ENCODE measurements at places on chromosomes 16 and 17.

- DNase-seq: no peak
These were observed 9.1 kb downstream of the PEMT start for GRCh38 chr17:17582372-17582771.

DNA sequence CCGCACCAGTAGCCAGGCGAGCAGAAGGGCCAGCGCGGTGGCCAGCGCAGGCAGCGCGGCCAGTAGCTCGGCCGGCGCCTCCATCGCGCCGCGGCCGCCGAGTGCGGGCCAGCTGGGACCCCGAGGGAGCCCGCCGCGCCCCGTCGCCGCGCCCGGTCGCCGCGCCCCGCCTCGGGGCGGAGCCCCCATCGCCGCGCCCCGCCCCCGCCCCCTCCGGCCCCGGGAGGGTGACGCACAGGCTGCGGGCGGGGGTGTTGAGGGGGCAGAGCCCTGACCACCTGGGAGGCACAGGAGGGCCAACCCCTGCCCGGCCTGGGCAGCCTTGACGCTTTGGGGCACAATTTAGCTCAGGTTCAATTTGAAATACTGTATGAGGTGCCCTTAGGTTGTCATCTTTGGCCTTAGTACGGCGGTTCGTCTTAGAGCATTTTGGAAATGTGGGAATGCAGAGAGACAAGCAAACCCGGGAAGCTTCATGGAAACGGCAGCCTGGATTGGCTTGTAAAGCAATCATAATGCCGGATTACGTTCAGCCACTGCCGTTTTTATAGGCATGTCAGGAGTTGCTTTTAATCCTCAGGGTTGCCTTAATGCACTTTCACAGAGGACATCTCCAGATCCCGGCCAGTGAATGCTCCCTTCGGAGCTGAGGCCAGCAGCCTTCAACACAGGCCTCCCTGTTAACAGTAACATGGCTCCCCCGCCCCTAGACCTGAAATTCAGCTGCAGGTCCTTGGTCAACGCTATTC lies at the start of gene MXRA7:
Gene MXRA7, minus strand, starts transcription at position 103 of the 749 bp plus-strand sequence. Its CDS starts 19 bp downstream, at position 84.
- DNase-seq: peak; percentile 68

DNA sequence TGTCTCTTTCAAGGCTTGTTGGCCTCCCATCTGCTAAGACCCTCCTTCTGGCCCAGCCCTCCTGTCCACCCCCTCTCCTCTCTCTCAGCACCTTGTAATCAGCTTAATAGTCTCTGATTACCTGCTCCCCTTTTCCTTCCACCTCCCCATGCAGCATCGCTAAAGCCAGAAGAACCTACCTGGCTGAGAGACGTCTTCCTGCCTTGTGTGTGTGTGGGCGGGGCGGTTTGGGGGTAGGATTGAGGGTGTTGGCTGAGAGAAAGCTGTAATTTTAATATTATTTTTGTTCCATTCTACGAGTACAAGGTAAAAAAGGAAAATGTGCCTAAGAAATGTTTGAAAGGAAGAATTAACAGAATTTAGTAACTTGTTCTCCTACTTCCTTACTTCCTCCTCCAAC lies 3.4 kb downstream of the DNAH9 start:
- no peak for DNase-seq

GRCh38 chr17:55624772-55625433 lies 97.8 kb downstream of the TMEM100 start:
- DNase-seq: no peak

DNA sequence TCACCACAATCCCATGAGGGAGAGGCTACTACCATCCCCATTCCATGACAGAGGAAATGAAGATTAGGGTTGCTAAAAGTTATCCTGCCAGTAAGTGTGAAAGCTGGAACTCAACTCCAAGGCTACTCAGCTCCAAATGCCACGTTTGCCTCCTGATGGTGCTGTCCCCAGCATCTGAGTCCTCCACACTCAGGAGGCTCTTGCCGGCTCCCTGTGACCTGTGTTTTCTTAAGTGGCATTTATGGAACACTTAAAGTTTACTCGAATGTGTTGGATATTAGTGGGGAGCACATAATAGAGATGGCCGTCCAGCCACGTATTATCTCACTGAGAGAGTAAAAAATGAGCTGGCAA lies 267.9 kb downstream of the CBLN1 start:
- no peak for DNase-seq

DNA sequence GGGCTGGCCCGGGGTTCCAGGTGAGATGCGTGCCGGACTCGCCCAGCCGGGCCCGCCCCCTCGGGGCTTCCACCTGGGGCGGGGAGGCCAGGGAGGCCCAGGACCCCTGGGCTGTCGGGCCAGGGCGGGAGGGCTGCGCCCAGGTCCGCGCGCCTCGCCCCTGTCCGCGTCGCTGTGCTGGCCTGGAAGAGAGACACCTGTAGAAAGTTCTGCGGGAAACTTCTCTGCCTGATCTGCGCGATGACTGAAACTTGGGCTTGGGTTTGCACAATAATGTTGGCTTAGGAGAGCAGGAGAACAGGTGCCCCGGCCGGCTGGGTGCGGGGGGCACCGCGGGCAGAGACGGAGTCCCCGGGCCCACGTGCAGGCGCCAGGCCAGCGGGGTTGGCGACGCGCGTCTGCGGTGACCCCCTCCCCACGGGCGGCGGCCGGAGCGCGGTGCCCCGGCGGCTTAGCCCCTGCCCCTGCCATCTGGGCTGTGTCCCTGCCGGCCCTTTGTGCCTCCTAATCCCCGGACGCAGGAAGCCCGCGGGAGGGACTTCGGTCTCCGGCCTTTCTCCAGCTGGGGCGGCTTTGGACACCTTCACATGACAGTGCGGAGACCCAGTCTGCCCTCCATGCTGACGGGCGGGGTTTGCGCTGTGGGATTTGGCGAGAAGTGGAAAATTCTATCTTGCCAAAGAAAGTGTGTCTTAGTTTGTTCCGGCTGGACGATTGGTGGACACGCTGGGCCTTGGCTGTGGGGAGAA lies 483 bp downstream of the LLGL2 start:
- DNase-seq: no peak

GRCh38 chr17:18362698-18363100 lies 651 bp downstream of the SHMT1 start:
- DNase-seq: peak; percentile 60

- DNase-seq: no peak
These were observed 21.1 kb downstream of the KRT23 start for GRCh38 chr17:40916366-40916765.

DNA sequence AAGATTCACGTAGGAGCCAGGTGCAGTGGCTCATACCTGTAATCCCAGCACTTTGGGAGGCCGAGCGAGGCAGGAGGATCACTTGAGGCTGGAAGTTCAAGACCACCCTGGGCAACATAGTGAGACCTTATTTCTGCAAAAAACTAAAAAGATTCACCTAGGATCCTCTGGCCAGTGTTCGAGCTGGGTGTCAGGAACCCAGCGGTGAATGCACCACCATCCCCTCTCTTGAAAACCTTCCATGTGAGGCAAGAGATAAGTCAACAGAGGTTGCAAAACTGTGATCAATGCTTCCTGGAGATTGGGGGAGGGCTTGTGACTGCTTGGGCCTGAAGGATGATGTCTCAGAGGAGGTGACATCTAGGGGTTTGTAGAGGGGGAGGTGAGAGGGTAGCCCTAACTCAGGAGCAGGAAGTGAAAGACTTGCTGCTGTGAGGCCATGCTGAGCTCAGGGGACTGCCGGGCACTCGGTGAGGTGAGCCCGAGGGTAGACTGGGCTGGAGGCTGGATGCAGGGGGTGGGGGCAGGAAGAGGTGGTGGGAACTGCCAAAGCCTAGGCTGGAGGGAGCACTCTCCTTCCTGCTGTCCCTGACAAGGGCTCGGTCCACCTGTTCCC lies 11.7 kb downstream of the GJD3 start:
- no peak for DNase-seq

GRCh38 chr17:64492481-64493109 lies 4.3 kb downstream of the POLG2 start:
- no peak for DNase-seq

- DNase-seq: no peak
These were observed 226.7 kb upstream of the HSBP1 start for GRCh38 chr16:83581082-83581481.
